ENCODE measurements at places on chromosomes 1 and 21.
A peak's percentile ranks its signal among the peaks of the same experiment; 100 is the strongest.

DNA sequence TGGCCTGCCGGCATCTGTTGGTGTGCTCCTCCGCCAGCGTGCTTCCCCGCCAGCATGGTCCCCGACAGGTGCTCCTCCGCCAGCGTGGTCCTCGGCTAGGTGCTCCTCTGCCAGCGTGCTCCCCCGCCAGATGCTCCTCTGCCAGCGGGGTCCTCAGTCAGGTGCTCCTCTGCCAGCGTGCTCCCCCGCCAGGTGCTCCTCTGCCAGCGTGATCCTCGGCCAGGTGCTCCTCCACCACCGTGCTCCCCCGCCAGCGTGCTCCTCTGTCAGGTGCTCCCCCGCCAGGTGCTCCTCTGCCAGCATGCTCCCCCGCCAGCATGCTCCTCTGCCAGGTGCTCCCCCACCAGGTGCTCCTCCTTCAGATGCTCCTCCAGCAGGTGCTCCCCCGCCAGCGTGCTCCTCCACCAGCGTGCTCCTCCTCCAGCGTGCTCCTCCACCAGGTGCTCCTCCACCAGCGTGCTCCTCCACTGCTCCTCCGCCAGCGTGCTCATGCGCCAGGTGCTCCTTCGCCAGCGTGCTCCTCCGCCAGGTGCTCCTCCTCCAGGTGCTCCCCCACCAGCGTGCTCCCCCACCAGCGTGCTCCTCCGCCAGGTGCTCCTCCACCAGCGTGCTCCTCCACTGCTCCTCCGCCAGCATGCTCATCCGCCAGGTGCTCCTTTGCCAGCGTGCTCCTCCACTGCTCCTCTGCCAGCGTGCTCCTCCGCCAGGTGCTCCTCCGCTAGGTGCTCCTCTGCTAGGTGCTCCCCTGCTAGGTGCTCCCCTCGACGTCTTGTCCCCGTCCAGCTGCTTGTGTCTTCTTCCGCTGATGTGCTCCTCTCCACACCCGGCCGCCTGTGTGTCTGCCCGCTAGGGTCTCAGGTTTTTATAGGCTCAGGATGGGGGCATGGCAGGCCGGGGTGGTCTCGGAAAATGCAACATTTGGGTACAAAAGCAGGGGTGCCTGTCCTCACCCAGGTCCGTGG lies 223.0 kb downstream of the NRIP1 start:
- DNase-seq = no peak

GRCh38 chr1:220757441-220757840 lies 9.3 kb downstream of the MTARC2 start:
- no peak for DNase-seq

DNA sequence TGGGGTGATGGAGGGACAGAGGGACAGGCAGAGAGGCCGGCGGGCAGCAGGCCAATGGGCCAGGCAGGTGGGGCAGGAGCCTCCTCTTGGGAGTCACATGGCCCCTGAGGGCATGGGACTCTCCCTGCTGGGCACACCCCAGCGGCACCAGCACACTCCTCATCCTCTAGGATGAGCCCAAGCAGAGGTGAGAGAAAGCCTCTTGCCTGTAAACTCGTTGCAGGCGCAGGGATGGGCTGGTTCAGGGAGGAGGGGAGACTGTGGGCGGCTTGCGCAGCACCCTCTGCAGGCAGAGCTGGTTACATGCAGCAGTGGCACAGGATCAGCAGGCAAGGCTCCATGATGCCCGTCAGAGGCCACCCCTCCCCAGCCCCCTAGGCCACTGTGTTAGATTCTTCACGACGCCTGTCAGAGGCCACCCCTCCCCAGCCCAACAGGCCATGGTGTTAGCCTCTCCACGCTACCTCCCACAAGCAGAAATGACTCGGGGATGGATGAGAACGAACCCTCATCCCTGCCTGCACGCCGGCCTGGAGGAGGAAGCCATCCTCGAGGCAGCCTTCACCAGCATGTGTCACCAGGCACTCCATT lies 209.7 kb upstream of the VAMP3 start:
- no peak for DNase-seq

DNA sequence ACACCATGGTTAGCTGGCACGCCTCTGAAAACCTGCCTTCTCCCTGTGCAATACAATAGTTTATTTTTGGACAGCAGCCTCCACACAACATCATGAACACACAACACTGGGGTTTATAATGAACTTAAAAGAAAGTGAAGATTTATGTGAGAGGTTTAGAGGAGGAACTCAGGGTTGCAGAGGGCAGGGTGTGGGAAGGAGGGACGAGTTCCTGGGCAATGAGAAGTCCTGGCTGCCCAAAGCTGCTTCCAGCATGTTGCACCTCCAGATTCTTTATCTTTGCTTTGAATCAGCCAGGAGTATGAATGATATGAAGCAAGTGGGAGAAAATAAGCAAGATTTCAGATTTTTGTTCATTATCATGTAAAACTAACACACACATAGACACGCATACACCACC lies 11.3 kb upstream of the LRRC8D start:
- no peak for DNase-seq

DNA sequence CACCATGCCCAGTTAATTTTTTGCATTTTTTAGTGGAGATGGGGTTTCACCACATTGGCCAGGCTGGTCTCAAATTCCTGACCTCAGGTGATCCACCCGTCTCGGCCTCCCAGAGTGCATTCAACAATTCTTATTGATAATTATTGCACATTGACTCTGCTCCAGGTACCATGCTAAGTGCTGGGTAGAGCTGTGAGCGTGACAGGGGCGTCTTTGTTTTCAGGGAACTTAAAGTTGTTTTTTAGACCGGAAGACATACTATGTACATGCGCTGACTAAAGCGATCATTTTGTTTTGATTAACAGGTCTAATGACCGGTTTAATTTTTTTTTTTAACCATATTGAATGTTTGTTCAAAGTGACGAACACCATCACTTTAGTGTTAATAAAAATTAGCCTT lies 4.0 kb downstream of the CD247 start:
- no peak for DNase-seq

- DNase-seq = no peak
These were observed 28.4 kb downstream of the PRRC2C start for GRCh38 chr1:171513743-171514142.

- no peak for DNase-seq
These were observed 5.0 kb downstream of the SELP start for GRCh38 chr1:169624912-169625311.

- DNase-seq = peak; percentile 21
These were observed 38.0 kb upstream of the EPS8L3 start for GRCh38 chr1:109801791-109802135.

- DNase-seq = no peak
These were observed 192.3 kb upstream of the HMCN1 start for GRCh38 chr1:185541871-185542301.

DNA sequence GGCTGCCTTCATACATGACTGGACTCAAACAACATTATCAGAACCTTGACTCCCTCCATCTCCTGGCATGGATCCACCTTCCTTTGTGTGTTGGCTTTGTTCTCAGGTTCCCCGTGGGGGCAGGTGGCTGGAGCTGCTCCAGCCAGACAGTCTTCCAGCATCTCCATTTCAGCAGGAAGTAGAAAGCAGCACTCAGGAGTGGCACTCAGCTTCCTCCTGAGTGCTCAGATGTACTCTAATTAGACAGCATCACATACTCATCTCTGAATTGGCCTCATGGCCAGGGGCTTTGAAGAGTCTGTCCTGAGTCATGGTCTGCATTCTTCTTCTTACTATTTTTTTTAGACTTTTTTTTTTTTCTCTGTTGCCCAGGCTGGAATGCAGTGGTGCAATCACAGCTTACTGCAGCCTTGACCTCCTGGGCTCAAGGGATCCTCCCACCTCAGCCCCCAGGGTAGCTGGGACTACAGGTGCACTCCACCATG lies 27.9 kb downstream of the OVAAL start:
- peak; percentile 70 for DNase-seq

- DNase-seq = no peak
These were observed 807 bp downstream of the CEP85 start for GRCh38 chr1:26234644-26235370.

- no peak for DNase-seq
These were observed 34.3 kb downstream of the SLC37A1 start for GRCh38 chr21:42547906-42548365.

DNA sequence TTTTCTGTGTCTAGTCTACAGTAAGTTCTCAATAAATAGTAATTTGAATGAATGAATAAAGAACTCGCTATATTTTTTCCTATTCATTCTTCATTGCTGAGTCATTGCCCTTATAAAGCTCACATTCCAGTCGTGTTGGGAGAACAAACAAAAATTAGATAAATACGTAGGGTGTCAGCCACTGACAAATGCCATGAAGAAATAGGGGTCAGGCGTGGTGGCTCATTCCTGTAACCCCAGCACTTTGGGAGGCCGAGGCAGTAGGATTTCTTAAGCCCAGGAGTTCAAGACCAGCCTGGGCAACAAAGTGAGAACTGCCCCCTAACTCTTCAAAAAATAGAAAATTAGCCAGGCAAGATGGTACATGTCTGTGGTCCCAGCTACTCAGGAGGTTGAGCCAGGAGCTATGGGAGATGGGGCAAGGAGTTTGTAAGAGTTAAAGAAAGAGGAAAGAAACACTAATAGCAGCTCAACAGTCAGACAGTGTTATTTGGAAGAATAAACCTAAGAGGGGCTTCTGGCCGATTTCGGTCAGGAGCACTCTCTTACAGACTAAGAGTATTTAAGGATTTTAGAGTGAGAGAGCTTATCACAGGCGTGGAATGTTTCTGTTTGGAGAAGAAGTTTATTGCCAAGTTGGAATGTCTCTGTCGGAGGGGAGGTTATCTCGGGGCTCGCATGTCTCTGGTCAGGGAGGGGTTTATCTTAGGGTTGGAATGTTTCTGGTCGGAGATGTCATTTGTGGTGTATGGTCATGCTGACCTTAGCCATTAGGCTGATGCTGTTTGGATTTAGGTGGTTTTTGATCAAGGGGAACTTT lies 1.8 kb upstream of the CHML start:
- no peak for DNase-seq

DNA sequence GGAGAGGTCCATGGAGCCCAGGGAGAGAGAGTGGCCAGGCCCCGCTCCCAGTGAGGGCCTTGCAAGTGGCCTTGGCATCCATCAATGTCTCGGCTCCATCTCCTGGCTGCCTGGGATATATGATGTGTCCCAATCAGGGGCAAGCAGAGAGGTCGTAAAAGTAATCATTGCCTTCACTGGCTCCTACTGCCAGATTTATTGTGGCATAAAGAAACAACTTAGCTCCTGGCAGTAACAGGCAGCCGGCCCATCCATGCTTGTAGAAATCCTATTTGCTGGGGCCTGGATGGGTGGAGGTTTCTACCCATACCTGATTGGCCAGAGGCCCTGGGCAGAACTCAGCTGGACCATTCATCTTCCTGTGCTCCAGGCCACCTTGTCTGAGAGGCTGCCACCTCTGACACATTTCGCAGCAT lies 272.6 kb downstream of the MATN1 start:
- DNase-seq = no peak

GRCh38 chr1:65209005-65209885 lies 61.2 kb downstream of the AK4 start:
- DNase-seq = peak; percentile 24

- no peak for DNase-seq
These were observed 168.0 kb downstream of the GRIK3 start for GRCh38 chr1:36866169-36866814.

- no peak for DNase-seq
These were observed 646.2 kb downstream of the KCNT2 start for GRCh38 chr1:195962051-195962450.

GRCh38 chr1:37410815-37411214 lies 63.6 kb upstream of the ZC3H12A start:
- no peak for DNase-seq

DNA sequence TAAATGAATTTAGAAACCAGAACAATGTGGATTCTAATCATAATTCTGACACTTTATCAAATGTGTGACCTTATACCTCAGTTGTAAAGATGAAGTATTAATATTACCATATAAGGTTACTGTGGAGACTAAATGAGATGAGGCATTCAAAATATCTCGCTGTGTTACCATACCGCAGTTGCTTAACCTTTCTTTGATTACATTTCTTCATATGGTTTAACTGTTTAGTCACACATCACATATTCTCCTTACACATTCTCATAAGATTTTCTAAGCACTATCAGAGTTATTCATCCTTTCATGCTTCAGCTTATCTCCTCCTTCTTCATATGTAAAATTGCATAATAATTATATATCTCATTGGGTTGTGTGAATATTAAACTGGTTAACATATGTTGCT lies 88.9 kb downstream of the LRRC53 start:
- no peak for DNase-seq

GRCh38 chr1:28249013-28249865 lies 10.1 kb upstream of the SESN2 start:
- DNase-seq = peak; percentile 84

- no peak for DNase-seq
These were observed 36.2 kb downstream of the CAMK2N1 start for GRCh38 chr1:20449735-20450311.

- no peak for DNase-seq
These were observed 26.4 kb downstream of the QSOX1 start for GRCh38 chr1:180181048-180181447.

- no peak for DNase-seq
These were observed 68.0 kb downstream of the SMYD2 start for GRCh38 chr1:214349008-214349407.

DNA sequence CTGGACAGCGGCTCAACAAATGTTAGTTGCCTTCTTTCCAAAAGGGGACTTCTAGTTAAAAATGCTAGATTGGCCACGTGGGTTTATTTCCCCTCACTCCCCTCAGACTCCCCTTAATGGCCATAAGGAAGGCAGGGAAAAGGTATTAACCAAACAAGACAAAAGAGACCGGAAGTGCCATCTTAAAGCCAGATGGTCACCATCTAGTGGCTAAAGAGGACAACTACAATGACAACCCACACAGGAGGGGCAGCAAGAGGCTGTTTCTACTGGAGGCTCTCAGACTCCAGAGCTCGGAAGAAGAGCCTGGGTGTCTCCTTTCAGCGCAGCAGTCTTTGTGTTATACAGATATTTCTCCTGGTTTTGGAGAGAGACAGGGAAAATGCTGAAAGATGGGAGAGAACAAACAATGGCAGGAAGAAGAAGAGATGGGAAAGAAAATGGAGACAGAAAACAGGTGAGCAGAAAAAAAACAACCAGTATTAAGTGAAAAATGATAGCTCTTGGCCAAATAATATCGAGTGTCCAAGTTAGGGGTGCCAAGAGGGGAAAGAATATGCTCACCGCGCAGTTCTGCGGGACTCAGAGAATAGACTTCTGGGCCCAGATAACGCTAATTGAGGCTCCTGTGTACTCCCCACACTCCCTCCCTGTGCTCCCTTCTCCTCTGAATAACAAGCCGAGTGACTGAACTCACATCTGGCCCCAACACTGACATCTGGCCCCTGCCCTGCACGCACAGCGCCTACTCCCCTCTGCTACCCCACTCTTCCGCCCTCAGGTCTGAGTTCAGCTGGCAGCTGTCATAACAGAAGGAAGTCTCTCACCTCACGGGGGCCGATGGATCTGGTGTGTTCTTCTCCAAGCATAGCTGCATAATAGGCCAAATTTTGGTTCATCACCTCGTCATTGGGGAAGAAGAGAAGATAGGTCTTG lies 9.6 kb downstream of the P3H1 start:
- DNase-seq = peak; percentile 34

DNA sequence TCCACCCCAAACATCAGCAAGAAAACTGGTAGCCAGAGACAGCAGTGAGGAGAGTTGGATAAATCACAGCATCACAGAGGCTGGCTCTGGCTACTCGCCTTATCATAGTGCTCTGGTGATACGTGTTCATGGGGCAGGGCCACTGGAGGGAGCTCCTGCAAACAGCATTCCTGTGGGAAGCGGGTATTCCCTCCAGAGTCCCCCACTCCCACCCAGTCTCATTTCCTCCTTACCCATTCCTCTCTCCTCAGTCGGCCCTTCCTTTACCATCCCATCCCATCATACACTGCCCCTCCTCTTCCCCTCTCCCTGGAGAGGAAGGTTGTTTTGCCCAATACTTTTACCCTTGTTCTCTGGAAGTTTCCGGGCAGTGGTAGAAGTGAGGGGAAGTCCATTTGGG lies 7.1 kb downstream of the NHLH2 start:
- no peak for DNase-seq

Measured in adrenal gland (tissue), 19 donors.